Activated T-cell treated with anti-CD3 and anti-CD28 coated beads for 48 hours (primary cell): ENCODE measurements at places on chromosomes 6 and 20.

DNA sequence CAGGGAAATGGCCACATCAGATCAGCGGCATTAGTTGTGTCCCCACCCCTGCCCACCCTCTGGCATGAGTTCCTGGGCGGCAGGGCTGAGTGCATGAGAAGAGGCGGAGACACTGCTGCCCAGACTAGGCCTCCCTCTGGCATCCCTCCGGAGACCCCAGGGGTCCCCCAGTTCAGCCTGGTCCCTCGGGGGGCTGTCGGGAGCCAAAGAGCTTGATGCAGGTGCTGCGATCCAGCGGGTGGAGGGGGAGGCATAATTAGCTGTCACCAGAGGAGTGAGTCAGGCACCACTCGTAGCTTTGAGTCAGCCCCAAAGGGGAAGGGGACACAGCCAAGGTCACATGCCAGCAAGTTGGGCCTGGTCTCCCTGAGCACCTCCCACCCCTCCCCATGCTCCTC, 34.5 kb downstream of the DLGAP4 start:
- DNase-seq = no peak

- DNase-seq = no peak
These were observed 80.5 kb upstream of the IFNGR1 start for GRCh38 chr6:137299681-137300080.

- no peak for DNase-seq
These were observed 24.4 kb downstream of the CNR1 start for GRCh38 chr6:88141561-88142296.

DNA sequence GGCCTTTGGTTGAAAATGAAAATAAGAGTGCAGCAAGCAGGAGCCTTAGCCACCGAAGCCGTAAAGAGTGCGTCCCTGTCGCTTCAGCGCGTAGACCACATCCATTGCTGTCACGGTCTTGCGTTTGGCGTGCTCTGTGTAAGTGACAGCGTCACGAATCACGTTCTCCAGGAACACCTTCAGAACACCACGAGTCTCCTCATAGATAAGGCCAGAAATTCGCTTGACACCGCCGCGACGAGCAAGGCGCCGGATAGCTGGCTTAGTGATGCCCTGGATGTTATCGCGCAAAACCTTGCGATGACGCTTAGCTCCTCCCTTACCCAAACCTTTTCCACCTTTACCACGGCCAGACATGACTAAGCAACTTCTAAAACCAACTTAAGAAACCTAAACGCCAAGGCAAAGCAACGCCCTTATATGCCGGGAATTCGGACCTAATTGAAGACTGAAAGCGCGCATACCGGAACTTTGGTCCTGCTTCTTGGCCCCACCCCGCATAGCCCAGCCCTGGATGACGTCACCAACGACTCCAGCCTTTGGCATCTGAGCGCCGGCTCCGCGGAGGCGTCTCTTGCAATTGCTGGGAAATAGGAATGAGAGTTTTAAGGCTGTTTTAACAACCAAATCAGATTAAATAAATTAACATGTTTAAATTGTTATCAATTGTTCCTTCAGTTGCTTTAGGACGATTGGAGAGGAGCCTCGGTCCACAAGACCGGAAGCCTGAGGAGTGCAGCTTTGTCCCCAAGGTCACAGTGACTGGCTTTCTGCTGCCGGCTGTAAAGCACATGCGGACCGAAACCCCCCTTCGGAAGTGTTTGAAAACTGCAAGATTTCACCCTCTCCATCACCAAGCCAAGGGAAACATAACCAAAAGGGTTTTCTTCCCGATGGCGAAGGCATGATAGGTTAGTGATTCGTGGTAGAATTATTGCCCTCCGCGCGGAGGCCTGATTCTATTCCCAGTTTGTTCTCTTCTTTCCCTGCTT, 79.6 kb upstream of the BTN3A2 start:
- peak; percentile 88 for DNase-seq

DNA sequence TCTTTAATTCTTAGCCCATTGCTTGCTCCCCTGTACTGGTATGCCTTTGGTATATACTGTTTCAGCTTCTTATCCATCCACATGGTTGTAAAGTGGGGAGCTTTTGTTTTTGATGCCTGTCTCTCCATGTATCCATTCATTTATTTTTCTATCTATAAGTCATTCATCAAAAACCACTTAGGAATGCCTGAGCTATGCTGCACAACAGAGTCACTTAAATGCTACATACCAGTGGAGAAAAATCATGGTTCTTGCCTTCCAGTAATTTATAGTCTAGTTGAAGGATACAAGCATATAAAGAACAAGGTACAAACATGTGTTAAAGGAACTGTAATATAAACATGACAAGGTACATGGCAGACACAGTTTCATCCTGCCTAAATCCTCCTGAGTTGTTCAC, 347.3 kb downstream of the NRN1 start:
- no peak for DNase-seq

- no peak for DNase-seq
These were observed 19.2 kb downstream of the DCBLD1 start for GRCh38 chr6:117501722-117502121.

GRCh38 chr6:80129485-80129884, 23.0 kb downstream of the BCKDHB start:
- DNase-seq = no peak

- DNase-seq = no peak
These were observed 21.9 kb downstream of the TPBG start for GRCh38 chr6:82385546-82385945.

- DNase-seq = peak; percentile 43
These were observed 13.3 kb upstream of the ITPR3 start for GRCh38 chr6:33607784-33608161.

- DNase-seq = no peak
These were observed 470.5 kb upstream of the JAG1 start for GRCh38 chr20:11144114-11144950.

- DNase-seq = no peak
These were observed 25.3 kb upstream of the ZNFX1 start for GRCh38 chr20:49303065-49303552.

- no peak for DNase-seq
These were observed 143.5 kb upstream of the AFDN start for GRCh38 chr6:167683028-167683862.

- no peak for DNase-seq
These were observed 49.8 kb downstream of the GRIK2 start for GRCh38 chr6:101443315-101443714.

DNA sequence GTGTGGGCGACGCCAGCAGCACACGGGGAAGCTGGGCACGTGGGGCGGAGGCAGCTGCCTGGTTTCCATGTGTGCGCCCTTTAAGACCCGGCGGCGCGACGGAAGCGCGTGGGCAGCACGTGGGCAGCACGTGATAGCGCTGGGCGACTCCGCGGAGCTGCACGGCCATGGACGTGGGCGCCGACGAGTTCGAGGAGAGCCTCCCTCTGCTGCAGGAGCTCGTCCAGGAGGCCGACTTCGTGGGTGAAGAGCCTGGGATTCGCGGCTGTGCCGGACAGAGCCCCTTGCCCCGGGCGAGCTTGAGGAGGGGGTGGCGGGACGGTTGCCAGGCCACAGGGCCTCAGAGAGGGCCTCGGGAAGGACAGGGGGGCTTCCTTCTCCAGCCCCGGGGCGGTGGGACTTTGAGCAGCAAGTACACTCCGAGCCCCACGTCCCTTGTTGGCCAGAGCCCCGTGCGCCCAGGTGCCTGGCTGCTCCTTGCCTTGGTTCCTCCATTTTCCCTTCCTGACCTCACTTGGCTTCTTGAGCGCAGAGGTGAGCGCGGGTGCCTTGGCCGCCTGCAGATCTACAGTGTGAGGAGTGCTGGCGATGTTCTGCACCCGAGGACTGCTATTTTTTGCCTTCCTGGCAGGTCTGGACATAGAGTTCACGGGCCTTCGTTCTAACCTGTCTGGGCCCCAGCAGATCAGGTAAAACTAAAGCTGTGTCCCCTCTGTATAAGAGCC, at the start of gene PNLDC1:
Gene PNLDC1, plus strand, starts transcription at position 136 of the 725 bp plus-strand sequence. Its CDS starts 32 bp downstream, at position 168.
- DNase-seq = no peak

GRCh38 chr20:9353916-9354276, 160.5 kb upstream of the LAMP5 start:
- no peak for DNase-seq

GRCh38 chr6:99132026-99132635, 184.4 kb upstream of the FBXL4 start:
- DNase-seq = no peak

DNA sequence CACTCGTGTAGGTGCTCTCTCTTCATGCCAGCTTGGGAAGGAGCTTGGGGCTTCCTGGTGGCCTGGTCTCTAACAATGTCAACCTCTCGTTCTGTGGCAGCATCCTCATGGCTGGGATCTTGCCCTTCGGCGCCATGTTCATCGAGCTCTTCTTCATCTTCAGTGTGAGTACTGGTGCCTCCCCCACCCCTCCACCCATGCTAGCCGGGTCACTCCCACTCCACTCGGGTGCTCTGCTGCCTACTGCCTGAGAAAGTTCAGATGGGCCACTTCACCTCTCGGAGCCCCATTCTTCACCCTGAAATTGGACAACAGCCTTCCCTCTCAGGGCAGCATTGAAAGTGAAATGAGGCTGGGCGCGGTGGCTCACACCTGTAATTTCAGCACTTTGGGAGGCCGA, 48.8 kb downstream of the TM9SF4 start:
- no peak for DNase-seq

DNA sequence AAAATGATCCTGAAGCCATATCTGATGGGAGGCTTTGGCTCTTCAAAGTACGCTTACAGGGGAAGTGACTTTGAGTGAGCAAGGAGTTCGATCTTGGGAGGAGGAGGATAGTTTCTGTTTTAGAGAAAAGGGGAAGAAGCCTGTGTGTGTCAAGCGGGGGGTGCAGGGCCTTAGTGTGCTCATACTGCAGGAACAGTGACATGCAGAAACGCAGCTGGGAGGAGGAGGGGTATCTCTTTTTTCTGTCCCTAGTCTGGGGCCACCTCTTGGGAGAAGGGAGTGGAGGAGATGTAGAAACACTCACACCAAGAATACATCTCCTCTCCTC, 19.8 kb downstream of the SIRPD start:
- DNase-seq = no peak

- no peak for DNase-seq
These were observed 13.4 kb downstream of the RFPL4B start for GRCh38 chr6:112360498-112360897.

GRCh38 chr20:31875671-31876070, 5.2 kb downstream of the TTLL9 start:
- no peak for DNase-seq

DNA sequence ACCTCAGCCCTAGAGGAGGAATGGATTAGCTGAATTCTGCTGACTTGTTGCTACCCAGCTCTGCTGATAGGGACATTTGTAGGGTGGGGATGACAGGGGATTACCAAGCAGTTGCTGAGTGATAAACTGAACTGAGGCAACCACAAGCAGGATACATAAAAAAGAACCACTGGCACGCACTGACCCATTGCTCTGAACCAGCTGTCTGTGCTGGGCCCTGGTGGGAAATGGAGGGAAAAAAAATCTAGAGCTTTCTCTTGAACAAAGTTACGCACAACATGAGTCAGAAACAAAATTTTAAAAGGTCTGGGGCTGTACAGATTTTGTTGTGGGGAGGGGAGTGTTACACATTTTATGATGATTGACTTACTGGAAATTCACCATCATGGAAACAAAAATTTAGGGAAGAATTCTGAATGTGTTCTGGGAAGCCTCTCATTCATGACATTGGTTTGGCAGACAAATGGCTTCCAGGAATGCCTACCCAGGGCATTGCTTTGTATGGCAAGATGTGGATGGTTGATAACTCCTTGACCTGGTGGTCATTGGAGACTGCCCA, 37.7 kb downstream of the FOXO3 start:
- DNase-seq = no peak

GRCh38 chr20:5796331-5797040, 46.3 kb downstream of the SHLD1 start:
- DNase-seq = no peak

DNA sequence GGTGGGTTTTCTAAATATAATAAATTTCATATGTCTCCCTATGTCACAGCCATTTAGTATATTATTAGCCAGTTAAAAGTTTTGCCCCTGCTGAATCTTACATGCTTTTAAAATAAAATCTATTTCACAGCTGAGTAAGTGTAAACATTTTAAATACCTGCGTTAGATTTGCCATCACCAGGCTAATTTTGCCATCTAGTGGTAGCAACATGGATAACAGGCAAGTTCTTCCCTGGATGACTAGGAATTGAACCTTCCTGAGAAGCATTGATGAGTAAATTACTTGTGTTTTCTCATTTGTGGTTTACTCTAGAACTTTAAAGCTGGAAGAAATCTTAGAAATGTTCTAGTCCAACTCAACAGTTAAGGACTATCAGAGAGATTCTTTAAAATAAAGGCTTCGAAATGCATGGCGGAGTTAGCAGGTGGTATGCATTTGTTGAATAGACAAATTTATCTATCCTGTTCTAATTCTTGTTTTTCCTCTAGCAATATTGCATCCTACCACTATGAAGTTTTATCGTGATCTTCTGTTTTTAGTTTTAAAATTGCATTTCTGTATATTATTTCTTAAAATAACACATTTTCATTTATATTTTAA, 2.6 kb downstream of the PRSS35 start:
- no peak for DNase-seq

- no peak for DNase-seq
These were observed 428.4 kb upstream of the MARCKS start for GRCh38 chr6:113428702-113429101.

GRCh38 chr6:132954936-132955335, 140.6 kb downstream of the RPS12 start:
- no peak for DNase-seq

- DNase-seq = no peak
These were observed 143.0 kb upstream of the KCNK16 start for GRCh38 chr6:39465539-39465938.

DNA sequence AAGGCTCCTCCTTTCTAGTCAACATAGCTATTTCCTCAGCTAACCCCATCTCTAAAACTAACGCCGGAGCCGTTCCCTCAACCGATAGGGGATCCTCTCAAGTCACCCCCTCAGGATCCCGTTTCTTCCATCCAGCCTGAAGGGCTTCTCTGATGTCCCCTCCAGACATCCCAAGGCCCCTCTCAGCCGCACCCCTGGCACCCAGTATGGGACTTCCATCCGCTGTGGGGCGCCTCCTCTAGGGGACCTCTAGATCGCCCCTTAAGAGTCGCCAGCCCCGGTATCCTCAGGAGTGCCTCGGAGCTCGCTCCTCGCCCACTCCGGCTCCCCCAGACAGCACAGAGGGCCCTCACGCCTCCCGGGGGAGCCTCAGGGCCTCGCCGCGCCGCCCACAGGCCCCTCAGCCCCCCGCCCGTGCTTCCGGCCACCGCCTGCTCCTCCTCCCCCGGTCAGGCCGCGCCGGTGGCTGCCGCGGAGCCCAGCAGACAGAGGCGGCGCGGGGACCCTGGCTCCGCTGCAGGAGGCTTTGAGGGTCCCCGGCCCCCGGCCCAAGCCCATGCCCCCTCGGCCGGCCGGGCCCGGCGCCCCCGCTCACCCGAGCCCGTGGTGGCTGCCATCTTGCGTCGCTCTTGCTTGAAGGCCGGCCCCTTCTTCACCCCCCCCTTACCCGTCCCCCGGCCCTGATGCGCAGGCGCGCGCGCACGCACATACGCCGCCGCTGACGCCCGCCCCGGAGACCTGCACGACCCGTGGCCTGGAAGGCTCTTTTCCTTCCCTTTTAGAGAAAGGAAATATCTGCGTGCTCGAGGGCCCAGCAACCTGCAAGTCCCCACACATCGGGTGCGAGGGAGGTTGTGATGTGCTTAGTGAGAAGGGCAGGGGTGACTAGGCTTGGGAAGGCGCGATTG, at the start of gene UBE2V1:
Gene UBE2V1, minus strand, starts transcription at position 639 of the 908 bp plus-strand sequence. Its CDS starts 22 bp downstream, at position 617.
- DNase-seq = peak; percentile 85

- DNase-seq = no peak
These were observed 51.1 kb downstream of the KCNB1 start for GRCh38 chr20:49431329-49431728.

- DNase-seq = no peak
These were observed 406 bp upstream of the WFDC5 start for GRCh38 chr20:45115386-45115774.
